ENCODE measurements at places on chromosomes 4 and X.

DNA sequence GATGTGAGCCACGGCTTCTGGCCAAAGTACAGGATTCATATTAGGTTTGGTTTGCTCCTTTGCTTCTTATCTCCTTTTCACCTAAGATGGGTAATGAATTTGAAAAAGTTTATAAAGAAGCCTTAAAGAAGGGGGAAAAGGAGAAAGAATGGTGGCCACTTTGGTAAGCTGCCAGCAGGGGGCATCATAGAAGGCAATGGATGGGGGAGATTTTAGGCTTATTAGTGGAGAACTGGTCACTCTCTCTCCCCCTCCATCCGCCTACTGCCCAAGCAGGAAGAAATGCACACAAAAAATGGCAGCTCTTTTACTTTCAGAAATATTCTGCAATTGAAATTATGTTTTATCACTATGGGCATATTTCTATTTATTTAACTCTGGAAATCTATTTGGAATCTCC lies 32.0 kb downstream of the SPARCL1 start:
- DNase-seq, result no peak

DNA sequence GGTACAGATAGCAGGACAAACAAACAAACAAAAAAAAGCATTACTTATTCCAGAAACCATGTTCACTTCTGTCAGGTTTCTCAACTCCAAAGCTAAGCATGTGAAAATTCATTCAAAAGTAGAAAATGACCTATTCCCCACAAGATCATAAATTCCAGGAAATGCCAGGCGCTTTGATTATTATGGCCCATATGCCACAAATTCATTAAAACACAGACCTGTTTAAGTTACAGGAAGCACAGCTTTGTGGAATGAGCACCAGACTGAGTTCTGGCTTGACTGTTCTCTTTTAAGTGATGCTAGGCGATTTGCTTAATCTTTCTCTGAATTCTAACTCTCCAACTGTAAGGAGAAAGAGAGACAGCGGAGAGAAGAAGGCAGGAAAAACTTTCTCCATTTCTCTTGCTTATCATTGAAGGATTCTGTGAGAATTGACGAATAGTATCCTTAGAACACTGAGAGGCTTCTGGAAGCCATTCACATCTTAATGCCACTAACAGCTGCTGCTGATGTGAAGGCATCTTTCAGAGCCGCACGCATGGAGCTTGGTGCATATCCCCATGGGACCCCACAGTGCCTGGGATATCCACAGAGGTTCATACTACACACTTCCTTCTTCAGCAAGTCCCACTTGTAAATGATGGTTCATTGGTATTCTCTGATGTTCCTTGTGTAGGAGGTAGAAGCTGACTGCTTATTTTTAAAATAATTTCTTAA lies 138.0 kb downstream of the ZNF674 start:
- no peak for DNase-seq

DNA sequence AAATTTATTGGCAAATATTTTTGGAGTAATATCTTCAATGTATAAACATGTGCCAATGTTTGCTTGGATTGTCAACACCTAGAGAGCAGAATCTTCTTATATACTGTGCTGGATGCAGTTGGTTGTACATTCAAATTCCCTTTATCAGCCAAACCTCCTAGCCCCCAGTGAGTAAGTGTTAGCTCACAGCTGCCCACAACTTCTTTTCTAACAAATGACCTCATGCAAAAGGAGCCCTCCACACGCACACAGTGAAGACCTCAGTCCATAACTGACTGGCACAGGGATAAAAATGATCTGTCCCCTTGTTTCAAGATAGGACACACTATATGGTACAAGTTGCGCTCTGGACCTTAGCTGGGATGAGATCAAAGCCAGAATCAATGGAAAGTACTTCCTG lies 458.0 kb upstream of the NWD2 start:
- DNase-seq, result no peak

DNA sequence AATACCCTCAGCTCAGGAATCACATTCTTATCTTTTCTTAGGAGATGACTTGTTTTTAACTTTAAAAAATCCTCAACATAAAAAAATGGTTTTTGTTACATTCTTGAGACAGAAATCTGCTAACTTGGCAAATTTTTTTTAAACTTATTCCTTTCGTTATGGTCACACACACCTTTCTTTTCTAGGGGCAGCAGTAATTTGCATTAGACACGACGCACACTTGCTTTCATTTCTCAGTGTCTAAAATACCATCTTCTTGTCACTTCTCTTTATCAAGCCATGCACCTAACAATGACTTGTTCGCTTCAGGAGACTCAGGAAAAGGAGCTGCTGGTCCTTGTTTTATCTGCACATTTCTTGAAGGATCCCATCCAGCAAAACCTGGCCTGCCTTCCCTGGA lies 112.6 kb upstream of the TBL1X start:
- DNase-seq, result no peak

DNA sequence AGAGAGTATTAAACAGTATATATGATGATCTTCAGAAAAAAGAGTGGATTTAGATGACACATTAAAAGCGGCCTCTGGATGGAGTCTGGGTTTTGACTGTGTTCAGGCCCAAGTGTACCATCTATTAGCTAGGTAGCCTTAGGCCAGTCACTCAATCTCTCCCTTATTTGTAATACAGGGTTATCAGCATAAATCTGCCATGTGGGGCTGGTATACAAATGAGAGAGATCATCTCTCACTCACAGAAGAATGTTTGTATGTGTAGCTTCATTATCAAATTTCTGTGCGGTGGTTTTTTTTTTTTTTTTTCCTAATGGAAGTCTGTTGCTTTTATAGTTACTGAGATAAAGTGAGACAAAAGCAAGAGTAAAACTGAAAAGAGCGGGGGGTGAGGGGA lies 12.7 kb downstream of the SLC2A9 start:
- no peak for DNase-seq

DNA sequence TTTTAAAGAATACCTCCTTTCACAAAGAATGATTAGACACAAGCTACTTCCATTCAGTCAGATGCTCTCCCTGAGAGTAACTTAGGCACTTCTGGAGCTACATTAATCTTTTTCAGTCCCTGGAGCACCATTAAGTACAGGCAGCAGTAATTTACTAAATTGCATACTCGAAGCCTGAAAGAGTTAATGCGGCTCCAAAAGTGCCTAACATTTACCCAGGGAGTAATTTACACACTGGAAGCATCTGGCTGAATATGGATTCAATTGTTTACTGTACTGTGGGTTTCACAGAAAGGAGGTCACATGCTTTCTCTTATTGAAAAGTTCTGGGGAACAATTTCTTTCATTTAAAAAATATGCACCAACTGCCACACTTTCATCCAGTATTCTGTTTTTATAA lies 260.8 kb upstream of the TENM3 start:
- no peak for DNase-seq

- DNase-seq, result peak; percentile 32
These were observed 114.9 kb upstream of the TEX13D start for GRCh38 chrX:124217304-124218251.

- no peak for DNase-seq
These were observed 77.4 kb upstream of the AGA start for GRCh38 chr4:177519481-177520260.

GRCh38 chrX:9859711-9860555 lies 73.7 kb downstream of the SHROOM2 start:
- DNase-seq, result no peak

- DNase-seq, result no peak
These were observed 42.7 kb downstream of the ABLIM2 start for GRCh38 chr4:8115916-8116315.

DNA sequence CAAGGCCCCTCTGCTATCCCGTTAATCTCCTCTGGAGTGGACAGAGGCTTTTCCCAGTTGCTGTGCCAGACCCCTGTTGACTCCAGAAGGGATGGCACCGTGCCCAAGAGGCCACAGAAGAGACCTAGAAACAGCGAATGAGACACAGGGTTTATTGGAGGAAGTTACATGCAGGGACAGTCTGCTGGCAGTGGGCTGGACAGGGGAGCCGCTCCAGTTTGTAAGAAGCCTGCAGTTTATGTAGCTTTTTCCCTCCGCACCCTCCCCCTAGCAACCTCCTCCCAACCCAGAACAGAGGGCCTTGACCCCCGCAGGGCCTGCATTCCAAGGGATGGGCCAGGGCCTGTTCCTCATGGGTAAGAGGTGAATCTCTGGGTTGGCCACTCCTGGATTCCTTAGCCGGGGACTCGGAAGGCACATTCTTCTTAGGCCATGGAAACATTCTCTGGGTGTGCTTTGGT lies 216.8 kb upstream of the PSAPL1 start:
- DNase-seq, result peak; percentile 66

DNA sequence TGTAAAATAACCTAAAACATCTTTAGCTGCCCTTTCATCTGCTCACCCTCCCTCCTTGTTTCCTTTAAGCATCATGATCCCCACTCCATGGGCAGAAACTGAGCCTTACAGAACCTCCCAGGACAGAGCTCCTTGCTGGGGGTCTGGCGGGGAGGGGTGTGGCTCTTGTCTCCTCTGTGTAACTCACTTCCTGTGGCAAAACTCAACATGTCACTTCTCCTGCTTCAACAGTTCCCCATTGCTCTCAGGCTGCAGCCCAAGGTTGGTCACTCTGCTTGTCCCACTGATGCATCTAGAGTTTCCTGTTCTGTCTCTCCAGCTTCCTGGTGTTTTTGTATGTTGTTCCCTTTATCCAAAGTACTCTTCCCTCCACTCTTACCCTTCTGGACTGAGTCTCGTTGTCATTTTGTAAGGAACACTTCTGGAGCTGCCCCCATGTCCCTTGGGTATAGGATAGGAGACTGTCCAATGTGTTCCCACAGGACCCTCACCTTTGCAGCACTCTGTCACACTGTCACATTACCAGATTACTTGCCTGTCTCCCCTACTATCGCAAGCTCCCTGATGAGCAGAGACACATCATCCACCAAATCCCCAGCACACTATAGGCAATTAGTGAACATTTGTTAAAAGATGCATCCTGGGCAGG lies 19.6 kb downstream of the TMEM31 start:
- no peak for DNase-seq

DNA sequence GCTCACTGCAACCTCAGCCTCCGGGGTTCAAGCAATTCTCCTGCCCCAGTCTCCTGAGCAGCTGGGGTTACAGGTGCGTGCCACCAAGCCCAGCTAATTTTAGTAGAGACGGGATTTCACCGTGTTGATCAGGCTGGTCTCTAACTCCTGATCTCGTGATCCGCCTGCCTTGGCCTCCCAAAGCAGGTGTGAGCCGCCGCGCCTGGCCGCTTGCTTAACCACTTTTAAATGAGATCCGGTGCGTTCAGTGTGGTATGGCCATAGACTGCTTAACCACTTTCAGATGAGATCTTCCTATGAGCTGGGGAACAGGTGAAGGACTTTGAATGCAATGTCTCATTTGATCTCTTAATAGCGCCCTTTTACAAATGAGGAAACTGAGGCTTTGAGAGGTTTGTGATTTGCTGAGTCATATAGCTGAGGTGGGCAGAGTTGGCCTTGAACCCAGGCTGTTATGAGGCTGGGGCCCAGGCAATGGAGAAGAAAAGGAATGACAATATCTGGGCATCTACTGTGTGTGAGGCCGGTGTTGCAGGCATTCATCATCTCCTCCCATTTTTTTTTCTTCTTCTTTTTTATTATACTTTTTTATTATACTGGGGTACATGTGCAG lies 41.9 kb upstream of the NSG1 start:
- DNase-seq, result no peak

- peak; percentile 91 for DNase-seq
These were observed 329.4 kb downstream of the HNRNPD start for GRCh38 chr4:82044141-82044993.

DNA sequence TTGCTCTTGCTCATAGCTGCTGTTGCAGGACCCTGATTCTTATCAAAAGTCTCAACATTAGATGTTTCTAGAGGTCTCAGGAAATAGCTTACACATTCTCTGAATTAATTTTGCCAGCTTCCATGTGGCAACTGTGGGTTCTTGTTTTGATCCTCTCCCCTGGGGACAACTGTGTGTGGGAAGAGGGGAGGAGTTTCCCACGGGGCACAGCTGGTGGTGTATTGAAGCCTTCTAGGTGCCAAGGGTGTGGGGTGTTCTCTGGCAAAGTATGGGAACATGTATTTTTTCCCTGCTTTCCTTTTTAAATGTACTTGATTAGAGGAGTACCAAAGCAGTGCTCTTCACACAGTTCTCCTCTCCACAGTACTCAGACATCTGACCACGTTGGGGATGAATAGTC lies 212.7 kb downstream of the RPA4 start:
- no peak for DNase-seq

DNA sequence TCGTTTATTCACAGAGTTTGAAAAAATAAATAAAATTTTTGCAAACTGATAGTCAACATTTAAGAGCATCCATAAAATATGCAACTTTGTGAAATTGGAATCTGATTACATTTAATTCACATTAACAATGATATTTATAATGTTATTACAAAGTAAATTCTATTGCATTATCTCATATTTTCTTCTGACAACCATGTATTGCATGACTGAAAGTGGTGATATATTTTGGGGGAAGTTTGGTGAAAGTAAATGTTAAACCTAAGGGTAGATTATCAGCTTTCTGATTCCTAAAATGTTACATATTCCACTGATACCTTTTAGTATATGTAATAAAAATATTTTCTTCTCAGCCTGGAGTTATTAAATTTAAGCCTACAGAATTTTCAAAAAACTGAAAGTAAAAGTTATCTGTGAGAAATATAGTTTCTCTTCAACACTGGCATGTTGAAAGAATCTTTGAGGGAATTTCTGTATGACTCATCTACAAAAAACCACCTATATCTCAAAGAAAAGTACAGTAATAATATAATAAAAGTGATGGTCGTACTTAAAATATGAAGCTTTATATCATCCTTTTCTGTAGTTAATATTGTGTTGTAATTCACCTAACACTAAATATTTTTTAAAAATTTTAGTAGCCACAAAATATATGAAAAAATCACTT lies 1179.6 kb upstream of the PCDH7 start:
- DNase-seq, result no peak

DNA sequence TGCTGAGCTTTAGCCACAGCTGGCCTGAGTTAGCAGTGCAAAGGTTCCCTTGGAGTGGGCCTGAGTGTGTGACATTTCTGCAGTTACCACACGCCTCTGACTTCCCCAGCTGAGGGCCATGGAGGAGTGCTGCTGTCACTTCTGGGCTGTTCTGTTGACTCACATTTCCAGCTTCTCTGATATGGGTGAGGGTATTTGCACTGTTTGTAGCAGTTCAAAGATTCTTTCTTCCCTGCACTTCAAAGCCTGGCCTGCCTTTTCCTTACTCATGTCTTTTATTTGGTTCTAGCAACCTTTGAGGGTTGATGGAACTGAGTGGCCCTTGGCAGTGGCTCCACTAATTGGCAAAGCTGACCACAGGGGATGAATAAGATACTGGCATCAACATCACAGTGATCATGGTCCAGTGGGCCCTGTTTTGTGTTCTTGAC lies 26.4 kb upstream of the SCML1 start:
- peak; percentile 81 for DNase-seq

GRCh38 chrX:15241301-15241700 lies 28.6 kb downstream of the ASB9 start:
- no peak for DNase-seq

GRCh38 chrX:118615141-118615540 lies 112.3 kb upstream of the IL13RA1 start:
- no peak for DNase-seq

GRCh38 chr4:51925307-51925706 lies 82.4 kb downstream of the DCUN1D4 start:
- DNase-seq, result no peak

Measured in brain (organoid and tissue), 16 donors.